Fibroblast of skin of scalp (primary cell): ENCODE measurements at places on chromosomes 13 and 19.

- no peak for DNase-seq
These were observed 24.0 kb downstream of the UQCRFS1 start for GRCh38 chr19:29189033-29189360.

GRCh38 chr19:40703029-40703755, 12.7 kb upstream of the NUMBL start:
- no peak for DNase-seq

DNA sequence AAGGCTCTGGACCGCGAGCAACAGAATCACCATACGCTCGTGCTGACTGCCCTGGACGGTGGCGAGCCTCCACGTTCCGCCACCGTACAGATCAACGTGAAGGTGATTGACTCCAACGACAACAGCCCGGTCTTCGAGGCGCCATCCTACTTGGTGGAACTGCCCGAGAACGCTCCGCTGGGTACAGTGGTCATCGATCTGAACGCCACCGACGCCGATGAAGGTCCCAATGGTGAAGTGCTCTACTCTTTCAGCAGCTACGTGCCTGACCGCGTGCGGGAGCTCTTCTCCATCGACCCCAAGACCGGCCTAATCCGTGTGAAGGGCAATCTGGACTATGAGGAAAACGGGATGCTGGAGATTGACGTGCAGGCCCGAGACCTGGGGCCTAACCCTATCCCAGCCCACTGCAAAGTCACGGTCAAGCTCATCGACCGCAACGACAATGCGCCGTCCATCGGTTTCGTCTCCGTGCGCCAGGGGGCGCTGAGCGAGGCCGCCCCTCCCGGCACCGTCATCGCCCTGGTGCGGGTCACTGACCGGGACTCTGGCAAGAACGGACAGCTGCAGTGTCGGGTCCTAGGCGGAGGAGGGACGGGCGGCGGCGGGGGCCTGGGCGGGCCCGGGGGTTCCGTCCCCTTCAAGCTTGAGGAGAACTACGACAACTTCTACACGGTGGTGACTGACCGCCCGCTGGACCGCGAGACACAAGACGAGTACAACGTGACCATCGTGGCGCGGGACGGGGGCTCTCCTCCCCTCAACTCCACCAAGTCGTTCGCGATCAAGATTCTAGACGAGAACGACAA, 1.8 kb downstream of the PCDH17 start:
- DNase-seq, result no peak

GRCh38 chr19:30173593-30174356, 198.4 kb upstream of the ZNF536 start:
- DNase-seq, result no peak

DNA sequence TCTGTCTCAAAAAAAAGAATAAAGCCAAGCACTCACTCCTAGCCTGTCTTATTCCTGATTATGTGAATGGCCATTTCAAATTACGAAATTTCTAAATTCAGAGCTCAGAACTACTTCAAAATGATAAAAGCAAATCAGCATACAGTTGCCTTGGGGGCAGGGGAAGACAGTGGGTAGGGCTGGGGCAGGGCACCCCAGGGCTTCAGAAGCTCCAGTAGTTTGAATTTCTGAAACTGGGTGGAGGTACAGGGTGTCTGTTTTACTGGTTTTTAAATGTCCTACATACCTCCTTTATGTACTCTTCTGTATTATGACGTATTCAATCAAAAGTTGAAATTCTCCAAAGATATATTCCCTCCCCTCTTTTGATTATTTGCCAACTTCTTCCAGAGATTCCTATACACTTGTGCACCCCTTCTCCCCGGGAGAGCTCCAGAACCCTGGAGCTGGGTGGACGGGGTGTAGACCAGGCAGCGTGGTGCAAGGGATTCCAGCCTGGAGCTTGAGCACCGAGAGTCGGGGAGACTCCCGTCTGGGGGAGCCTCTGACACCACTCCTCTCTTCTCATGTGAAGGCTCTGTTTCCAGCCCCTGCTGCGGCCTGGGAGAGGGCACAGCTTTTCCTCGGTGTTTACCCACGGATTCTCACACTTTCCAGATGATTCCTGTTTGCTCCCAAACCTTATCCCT, 84.7 kb upstream of the GPR183 start:
- no peak for DNase-seq
